Stimulated activated naive CD8-positive, alpha-beta T cell treated with anti-CD3 and anti-CD28 coated beads, Interleukin-15, amount 100 ng/mL, for 72 hours (primary cell): ENCODE measurements at places on chromosomes 4 and X.

- no peak for DNase-seq
Measured at GRCh38 chr4:153204247-153204671, at the start of gene TRIM2. Gene TRIM2 (plus strand): TSS chr4:153204443. CDS start chr4:153204531, 88 bp downstream.

DNA sequence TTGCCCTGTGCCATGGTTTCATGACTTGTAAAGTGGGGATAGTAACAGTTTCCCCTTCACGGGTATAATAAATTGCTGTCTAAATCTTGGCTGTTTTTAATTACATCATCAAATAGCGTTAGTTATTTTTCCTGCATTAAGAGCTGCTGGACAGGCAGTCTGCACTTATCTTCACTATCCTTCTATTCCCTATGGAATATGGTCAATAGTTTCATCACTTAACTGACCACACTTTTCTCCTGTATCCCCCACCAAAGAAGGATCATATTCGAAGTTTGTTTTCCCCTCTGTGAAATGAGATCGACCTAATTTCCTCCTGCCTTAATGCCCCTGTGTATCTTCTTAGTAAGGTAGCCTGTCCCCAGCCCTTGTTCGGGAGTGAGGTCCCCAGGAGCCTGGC is 133.2 kb downstream of the SHROOM3 start:
- DNase-seq, result no peak

- no peak for DNase-seq
Measured at GRCh38 chr4:182929296-182929695, 12.1 kb upstream of the DCTD start.

DNA sequence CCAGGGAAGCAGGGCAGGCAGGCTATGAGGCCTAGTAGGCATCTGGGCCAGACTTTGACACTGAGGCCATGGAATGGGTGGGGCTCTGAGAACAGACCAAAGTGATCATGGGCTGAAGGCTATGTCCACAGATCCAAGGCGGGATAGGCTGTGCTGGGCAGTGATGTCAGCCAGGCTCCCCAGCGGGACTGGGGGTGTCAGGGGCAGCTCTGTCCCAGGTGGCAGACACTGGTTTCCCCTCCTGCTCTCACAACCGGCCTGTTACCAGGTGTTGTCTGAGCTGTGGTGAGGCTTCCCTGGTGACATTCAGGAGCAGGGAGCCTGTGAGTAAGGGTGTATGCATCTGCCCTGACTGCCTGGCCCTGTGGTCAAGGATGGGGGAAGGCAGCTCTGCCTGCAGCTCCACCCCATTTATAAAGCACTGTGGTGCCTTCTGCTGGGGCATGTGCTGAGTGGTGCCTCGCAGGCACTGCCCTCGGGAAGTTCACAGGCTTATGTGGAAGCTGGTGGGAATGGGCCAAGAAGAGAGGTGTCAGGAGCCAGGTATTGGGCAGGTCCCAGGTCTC is 2.9 kb downstream of the IL9R start:
- DNase-seq, result no peak

- no peak for DNase-seq
Measured at GRCh38 chr4:53608649-53609048, 17.4 kb upstream of the LNX1 start.

- no peak for DNase-seq
Measured at GRCh38 chrX:13471269-13471668, 98.1 kb upstream of the EGFL6 start.

- DNase-seq, result no peak
Measured at GRCh38 chrX:39895218-39896110, 202.3 kb downstream of the BCOR start.

DNA sequence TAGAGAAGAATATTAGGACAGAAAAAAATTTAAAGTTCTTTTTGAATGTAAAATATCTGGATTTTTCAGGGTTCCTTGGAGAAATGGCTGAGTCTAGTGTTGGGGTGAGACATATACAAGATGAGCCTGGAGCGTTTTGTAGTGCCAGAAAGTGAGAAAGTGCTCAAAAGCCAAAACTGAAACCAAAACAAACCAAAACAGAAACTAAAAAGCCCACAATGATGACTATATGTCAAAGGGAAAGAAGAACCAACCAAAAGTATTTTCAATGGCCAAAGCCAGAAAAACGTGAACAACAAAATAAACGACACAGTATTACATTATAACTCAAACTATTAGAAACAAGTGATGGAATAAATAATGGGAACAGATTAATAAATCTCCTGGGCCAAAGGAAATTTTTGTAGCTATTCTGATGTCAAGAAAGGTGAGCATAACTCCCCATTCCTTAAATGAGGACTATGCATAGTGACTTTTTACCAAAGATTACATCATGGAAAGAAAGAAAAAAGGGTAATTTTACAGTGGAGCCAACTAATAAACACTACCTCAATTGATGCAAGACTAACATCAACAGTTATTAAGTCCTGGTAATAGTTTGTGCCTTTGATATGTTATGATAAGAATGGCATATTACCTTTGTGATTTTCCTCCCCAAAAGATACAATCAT is 1137.6 kb downstream of the C4orf33 start:
- no peak for DNase-seq

DNA sequence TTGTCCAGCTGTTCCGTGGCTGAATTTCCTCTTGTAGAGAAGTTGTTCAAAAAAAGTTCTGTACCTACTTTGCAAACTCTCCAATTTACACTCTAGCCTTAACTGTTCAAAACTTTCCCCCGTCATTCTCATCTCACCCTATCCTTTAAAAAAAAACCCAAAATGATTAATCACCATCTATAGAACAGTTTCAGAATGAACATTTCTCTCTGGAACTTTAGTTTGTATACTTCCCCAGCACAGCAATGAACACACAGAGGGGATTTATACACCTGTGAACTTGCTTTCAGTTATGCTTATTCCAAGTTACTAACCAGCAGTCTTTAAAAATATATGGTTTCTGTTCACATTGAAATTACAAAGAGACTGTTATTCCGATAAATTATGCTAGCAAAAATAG is 1.2 kb downstream of the GEMIN8 start:
- DNase-seq, result no peak

DNA sequence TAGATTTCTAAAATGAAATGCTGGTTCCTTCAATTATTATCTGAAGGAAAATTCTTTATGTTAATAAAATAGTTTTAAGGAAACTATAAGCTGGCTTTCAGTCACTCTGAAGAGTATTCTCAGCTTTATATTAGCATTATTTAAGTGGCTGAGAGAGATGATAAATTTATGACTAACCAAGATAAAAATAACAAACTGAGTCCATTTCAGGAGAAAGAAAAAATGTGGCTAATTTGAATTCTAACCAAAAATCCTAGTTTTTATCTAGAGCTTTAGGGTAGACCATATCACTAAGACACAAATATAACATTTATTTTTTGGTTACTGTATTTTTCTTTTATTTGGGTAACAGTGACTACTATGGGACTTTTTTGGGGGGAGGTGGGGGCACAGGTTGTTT is 59.4 kb upstream of the NAP1L5 start:
- DNase-seq, result no peak

GRCh38 chr4:5700459-5700858 is 7.9 kb downstream of the EVC2 start:
- no peak for DNase-seq
